Stimulated activated CD8-positive, alpha-beta memory T cell treated with anti-CD3 and anti-CD28 coated beads, Interleukin-15, amount 100 ng/mL, for 1 hour (primary cell): ENCODE measurements at places on chromosomes 7 and 10.

GRCh38 chr10:88505265-88505664 is 77.9 kb downstream of the RNLS start:
- DNase-seq = no peak

- no peak for DNase-seq
Observed at GRCh38 chr10:60021361-60021760, 115.0 kb upstream of the CCDC6 start.

DNA sequence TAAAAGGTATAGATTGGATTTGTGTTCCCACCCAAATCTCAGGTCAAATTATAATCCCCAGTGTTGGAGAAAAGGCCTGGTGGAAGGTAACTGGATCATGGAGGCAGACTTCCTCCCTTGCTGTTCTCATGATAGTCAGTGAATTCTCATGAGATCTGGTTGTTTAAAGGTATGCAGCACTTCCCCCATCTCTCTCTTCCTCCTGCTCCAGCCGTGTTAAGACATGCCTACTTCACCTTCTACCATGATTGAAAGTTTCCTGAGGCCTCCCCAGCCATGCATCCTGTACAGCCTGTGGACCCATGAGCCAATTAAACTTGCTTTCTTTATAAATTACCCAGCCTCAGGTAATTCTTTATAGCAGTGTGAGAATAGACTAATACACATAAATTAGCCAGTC is 39.1 kb downstream of the HTR7 start:
- DNase-seq = no peak

DNA sequence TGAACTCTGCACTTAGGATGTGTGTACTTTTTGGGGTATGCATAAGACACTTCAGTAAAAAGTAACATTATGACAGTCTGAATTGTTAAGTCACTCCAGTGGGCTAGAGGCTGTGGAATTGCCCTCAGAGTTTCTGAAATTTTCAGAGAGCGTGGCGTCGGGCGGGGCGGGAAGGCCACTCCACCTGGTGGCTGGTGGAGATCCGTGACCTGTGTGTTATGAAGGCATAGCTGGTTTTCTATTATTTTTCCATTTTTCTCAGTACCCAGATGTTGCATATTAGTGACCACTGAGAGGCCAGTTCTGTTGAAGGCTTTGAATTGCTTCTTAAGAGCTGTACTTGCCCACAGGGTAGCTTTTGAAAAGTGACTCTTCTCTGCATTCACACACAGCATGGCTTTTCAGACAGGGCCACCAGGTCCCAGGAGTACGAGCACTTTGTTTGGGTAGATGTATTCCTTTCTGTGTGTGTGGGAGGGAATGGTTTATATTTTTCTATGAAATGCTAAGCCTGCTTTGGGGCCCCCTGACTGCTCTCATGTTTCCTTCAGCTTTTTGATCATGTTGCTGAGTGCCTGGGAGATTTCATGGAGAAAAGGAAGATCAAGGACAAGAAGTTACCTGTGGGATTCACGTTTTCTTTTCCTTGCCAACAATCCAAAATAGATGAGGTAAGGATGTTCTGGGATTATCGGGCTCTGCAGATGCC is 52.3 kb downstream of the TACR2 start:
- no peak for DNase-seq

- no peak for DNase-seq
Observed at GRCh38 chr10:77045085-77045484, 592.5 kb downstream of the KCNMA1 start.

DNA sequence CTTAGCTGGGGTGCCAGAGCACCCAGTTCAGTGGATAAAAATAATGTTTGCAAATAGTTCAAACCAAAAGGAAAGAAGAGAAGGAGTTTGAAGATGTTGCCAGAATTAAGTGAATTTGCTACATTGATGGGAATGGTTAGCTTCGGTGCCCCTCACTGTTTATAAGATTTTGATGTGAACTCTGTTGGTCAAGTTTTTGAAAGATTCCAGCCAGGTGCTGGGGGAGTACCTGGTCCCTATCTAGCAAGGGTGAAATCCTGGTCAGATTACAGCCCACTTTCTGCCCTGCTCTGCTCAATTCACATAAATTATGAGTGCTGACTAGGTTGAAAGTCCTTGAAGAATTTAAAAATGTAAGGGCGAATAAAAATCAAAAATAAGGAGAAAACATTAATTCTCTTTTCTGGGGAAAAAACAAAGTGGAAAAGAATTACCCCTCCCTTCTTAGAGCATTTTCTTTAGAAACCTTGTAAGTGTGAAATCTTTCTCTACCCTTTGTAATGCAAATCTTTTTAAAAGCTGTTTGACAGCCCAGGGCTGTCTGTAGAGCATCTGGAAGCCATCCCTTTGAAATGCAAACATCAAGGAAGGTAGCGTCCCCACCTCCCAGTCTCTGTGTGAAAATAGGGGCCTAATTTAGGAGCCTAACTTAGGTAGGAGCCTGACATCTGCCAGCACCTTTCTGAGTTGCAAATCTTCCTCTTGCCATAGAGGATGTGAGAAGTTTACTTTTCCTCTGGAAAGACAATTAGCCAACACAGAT is 1.4 kb upstream of the GIMAP5 start:
- no peak for DNase-seq

GRCh38 chr7:17408245-17408903 is 109.9 kb downstream of the AHR start:
- no peak for DNase-seq

DNA sequence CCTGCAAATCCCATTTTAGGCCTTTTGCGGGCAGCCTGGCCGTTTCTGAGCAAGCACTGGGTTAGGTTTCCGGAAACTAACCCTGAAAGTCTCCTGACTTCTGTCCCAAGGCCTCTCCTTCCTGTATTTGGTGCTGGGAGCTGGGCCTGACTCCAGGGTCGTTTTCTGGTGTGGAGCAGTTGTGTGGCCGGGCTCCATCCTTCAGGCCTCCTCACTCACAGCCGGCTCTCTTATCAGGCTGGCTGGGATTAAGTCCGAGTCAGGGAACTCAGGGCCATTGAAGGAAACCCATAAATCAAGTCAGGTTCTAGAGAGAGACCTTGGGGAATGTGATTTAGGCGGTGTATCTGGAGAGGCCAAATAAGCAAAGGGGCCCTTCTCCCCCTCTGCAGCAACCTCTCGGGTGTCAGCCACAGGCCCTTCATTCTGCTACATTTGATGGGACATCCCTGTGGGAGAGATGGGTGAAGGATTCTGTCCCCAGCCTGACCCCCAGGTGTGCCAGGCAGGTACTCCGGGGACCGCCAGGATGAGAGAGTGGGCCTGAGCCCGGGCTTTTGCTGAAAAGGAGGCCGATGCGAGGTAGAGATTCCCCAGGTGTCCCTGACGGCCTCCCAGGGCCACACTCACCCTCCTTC is 3.3 kb downstream of the GATA3 start:
- no peak for DNase-seq

GRCh38 chr7:70942791-70943190 is 189.2 kb upstream of the GALNT17 start:
- no peak for DNase-seq

DNA sequence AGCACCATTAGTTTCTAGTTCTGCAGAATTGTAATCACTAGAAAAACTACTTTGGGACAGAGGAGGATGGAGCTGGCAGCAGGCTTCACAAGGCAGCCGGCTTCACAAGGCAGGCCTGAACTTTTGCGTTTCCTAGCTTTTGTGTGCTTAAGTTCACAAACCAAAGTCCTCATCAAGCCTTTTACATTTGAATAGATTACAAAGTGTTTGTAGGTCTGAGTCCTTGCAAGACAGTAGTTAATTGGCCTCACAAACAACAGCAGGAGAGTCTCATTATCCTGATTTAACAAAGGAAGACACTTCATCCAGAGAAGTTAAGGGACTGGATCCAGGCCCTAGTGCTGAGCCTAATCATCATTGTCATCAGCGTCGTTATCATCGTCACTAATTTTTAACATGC is 147.8 kb upstream of the AUTS2 start:
- no peak for DNase-seq

- DNase-seq = no peak
Observed at GRCh38 chr10:21281765-21282484, 243.6 kb downstream of the SKIDA1 start.

DNA sequence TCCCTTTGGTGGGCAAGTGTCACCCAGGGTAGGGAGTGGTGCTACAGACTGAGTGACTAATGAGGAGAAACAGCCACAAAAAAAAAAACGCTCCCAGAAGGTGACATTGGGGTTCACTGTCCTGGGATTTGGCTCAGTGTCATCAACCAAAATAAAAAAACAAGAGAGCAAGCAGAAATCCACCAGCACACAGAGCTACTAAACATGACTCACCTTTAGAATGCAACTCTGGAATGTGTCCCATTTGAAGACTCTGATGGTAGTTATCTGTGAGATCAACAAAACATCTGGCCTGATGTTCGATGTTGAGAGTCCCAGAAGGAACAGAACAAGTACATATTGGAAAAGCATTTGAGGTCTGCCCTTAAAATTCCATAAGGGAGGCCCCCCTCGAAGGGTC is 200.3 kb upstream of the LYZL2 start:
- no peak for DNase-seq
